ENCODE measurements at places on chromosomes 12 and 14.

- no peak for DNase-seq
Observed at GRCh38 chr14:72600551-72601330, 293.2 kb downstream of the DPF3 start.

DNA sequence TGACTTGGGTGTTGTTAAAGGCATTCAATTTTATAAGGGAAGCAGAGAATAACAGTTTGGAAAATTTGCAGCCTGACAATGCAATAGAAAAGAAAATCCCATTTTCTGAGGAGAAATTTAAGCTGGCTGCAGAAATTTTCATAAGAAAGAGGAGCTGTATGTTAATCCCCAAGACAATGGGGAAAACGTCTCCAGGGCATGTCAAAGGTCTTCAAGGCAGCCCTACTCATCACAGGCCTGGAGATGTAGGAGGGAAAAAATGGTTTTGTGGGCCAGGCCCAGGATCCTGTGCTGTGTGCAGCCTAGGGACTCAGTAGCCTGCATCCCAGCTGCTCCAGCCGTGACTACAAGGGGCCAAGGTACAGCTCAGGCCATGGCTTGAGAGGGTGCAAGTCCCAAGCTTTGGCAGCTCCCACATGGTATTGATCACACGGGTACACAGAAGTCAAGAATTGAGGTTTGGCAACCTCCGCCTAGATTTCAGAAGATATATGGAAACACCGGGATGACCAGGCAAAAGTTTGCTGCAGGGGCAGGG is 846.4 kb downstream of the C12orf50 start:
- no peak for DNase-seq

- no peak for DNase-seq
Observed at GRCh38 chr12:104809251-104809650, 148.8 kb downstream of the SLC41A2 start.

DNA sequence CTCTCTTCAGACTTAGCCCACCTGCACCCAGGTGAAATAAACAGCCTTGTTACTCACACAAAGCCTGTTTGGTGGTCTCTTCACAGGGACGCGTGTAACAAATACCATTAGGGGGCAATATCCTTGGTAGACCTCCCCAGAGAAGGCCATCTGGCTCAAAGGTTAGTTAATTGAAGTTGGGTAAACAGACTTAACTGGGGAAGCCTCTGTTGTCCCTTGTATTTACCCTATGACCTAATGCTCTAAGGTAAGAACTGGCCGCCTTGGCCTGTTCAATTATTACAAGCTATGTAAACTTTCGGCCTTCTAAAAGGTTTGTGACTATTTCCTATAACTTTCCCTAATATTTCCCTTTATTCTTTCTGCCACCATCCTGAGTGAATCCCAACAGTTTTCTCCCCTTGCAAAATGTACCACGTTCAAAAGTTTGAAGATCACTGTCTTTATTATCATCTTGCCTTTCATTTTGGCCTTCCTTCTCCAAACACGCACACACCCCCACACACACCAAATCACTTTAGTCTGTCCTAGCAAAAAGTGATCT is 15.3 kb upstream of the LYZ start:
- no peak for DNase-seq

DNA sequence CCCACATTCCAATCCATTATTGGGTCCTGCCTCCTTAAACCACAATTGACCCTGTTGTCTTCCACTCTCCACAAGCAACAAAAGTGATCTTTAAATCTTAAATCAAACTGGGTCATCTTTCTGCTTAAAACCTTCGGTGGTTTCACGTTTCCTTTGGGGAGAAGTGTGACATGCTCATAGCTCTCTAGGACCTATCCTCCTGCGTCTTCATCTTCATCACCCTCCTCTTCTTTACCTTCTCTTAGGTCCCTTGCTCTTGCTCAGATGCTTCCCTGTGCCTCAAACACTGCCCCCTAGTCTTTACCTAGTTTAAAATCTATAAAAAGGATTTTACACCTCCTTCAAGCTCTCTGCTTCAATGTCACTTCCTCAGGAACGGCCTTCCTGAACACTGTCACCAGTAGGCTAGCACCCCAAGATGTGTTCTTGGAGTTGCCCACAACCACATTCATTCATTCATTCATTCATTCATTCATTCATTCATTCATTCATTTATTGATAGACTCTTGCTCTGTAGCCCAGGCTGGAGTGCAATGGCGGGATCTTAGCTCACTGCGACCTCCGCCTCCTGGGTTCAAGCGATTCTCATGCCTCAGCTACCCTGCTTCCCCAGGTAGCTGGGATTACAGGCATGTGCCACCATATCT is 46.8 kb downstream of the GALNT4 start:
- DNase-seq, result no peak

DNA sequence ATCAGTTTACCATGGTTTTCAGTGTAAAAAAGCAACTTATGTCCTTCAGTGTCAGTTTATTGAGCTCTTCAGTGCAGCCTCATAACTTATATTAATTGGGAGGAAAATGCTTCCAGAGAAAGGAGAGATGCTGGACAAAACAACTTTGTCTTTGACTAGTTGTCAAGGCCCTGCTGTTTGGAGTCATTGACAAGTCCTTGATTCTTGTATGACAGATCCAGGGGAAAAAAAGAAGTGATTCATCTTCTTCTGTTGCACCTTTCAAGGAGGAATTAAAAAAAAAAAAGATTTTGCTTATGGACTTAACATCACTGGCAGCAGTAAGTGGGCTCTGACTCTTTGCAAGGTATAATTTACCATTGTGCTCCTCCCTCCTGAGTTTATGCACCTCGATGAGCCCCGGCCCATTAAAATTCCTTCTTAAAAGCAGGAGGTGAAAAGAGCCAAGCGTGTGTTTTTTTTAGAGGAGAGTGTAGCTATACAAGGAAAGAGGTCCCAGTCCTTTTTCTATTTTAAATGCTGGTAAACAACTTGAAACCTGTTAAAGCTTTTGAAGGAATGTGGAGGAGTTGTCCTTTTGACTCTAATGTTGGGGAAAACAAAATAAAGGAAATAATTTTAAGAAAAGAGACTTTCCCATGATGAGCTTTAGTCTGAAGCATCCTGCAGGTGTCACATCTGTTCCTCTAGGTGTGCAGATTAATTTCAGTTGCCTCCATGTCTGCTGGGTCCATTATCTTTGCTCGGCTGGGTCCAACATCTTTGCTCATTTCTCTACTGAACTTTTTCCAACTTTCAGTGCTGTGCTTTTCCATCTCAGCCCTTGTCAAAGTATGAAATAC is 431.6 kb downstream of the RAD51B start:
- no peak for DNase-seq

All from stimulated activated CD4-positive, alpha-beta T cell treated with anti-CD3 and anti-CD28 coated beads, Interleukin-12 subunit alpha, Interleukin-12 subunit beta, amount 100 ng/mL, for 4 hours (primary cell).